ENCODE measurements at places on chromosomes 7 and 10. TPM values are rescaled to one million over a fixed set of nuclear protein-coding genes. Genes with fewer than 3 reads are reported as not detected.

- DNase-seq = no peak
These were observed 15.1 kb downstream of the LSMEM1 start for GRCh38 chr7:112495810-112496462.

- no peak for DNase-seq
These were observed 91.7 kb downstream of the SLC25A40 start for GRCh38 chr7:87784424-87784823.

The CAMK1D gene
- total RNA-seq = 8.9 TPM

The CLRN3 gene
- not detected for total RNA-seq

- DNase-seq = no peak
These were observed 77.4 kb downstream of the PPP1R3C start for GRCh38 chr10:91555455-91555854.

Data from left ventricle myocardium superior (tissue), 1 donor.